NCI-H510A (cell line): ENCODE measurements at places on chromosomes 2 and 18.

- no peak for DNase-seq
Measured at GRCh38 chr18:77086656-77087392, 45.8 kb downstream of the MBP start.

- DNase-seq: no peak
Measured at GRCh38 chr2:69721022-69721421, 20.9 kb upstream of the ANXA4 start.

DNA sequence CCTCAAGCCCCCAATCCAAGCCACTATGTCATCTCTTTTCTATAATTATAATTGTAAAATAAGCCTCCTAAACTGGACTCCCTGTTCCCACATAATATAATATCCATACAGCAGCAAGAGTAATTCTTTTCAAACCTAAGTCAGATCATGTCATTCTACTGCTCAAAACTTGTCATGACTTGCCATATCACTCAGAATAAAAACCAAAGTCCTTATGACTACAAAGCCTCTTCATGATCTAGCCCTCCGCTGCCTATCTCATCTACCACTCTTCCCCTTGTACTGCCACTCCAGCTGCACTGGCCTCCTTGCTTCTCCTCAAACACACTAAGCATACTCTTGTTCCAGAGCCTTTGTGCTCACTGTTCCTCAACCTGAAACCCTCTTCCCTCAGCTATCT is 69.9 kb downstream of the MEMO1 start:
- DNase-seq: no peak

GRCh38 chr18:23114171-23114881 is 21.0 kb upstream of the CABLES1 start:
- no peak for DNase-seq

DNA sequence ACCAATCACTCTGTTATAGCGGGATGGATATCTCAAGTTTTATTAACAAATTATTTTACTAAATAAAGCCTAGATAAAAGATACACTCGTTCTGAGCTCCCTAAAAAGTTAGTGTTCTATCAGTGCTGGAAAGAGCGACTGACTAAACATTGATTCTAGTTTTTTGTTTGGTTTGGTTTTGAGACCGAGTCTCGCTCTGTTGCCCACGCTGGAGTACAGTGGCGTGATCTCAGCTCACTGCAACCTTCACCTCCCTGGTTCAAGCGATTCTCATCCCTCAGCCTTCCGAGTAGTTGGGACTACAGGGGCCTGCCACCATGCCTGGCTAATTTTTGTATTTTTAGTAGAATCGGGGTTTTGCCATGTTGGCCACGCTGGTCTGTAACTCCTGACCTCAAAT is 73.8 kb upstream of the CDCA7 start:
- no peak for DNase-seq

GRCh38 chr2:227388537-227389011 is 825 bp upstream of the SCYGR1 start:
- DNase-seq: no peak

- DNase-seq: peak; percentile 36
Measured at GRCh38 chr18:53698907-53699306, 525.6 kb downstream of the MBD2 start.

GRCh38 chr2:204104811-204105210 is 168.2 kb downstream of the ICOS start:
- no peak for DNase-seq

- DNase-seq: no peak
Measured at GRCh38 chr2:195985741-195986140, 82.9 kb downstream of the DNAH7 start.

DNA sequence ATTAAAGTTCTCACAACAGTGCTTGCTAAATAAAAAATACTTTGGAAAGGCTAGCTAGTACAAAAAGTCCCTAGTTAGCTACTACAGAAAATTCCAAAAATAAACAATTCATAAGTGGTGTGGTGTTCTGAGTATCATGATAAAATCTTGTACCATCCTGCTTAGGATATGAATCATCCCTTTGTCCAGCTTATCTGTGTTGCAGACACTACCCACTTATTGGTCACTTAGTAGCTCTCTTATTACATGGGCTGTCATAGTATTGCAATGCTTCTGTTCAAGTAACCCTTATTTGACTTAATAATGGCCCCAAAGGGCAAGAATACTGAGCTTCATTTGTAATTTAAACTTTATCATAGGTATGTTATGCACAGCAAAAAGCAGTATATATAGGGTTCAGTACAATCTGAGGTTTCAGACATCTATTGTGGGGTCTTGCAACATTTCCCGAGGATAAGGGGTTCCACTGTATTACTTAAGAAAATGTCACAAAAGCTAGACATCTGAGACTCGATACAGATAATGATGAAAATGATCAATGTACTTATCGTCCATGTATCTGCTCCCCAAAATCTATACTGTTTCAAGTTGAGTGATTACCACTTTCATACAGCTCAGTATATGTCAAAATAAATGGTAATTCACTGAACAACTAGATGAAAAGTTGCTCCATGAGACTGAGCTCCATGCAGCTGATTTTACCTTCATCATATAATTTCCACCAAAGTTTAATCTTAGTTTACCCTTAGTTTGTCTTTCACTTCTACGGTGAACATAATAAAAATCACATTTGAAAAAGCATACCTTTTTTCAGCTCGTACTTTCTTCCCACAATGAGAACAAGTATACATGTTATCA is 93.8 kb downstream of the C2orf74 start:
- DNase-seq: no peak

DNA sequence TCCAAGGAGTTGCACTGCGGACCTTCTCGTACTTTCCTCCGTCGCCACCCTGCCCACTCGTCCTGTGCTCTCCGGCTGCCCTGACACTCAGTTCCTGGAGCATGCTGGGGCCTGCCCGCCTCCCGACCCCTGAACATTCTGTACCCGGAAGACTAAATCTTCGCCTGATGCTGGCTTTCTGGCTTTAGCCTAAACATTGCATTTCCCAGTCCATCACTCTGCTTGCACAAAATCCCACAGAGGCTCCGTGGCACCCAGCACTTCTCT is 550 bp upstream of the SFXN5 start:
- no peak for DNase-seq

DNA sequence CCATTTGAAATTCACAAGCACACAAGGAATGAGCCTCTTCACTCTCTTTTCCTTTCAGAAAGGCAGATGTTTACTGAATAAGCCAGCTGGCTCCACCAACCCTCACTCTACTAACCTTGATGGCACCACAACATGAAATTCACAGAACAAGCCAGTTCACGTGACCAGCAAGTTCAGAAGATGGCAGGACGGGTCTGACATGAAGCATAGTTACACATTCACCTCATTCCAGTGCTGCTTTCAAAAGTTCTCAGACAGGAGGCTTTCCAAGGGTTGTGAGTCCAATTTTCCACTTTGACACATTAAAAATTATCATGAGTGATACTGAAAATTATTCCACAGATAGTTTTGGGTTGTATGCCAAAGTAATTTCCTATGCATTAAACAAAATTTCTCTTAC is 74.2 kb upstream of the MBOAT2 start:
- no peak for DNase-seq

- no peak for DNase-seq
Measured at GRCh38 chr2:144711630-144712549, 192.0 kb upstream of the ZEB2 start.

DNA sequence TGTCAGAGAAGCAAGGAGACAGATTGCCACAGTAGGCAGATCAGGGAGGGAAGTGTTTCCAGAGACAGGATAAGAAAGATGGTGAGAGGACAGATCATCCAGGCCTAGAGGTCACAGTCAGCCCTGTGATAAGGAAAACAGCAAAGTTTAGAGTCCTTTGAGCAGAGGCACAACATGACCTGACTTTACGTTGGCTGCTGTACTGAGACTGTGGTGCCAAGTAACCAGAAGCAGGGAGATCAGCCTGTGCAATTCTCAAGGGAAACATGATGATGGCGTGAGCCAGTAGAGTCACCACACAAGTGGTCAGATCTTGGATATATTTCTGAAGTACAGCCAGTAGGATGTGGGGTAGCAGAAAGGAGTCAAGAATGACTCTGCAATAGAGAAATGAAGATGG is 43.7 kb downstream of the SMC6 start:
- no peak for DNase-seq

- DNase-seq: no peak
Measured at GRCh38 chr2:228465408-228465807, 283.9 kb upstream of the SPHKAP start.

DNA sequence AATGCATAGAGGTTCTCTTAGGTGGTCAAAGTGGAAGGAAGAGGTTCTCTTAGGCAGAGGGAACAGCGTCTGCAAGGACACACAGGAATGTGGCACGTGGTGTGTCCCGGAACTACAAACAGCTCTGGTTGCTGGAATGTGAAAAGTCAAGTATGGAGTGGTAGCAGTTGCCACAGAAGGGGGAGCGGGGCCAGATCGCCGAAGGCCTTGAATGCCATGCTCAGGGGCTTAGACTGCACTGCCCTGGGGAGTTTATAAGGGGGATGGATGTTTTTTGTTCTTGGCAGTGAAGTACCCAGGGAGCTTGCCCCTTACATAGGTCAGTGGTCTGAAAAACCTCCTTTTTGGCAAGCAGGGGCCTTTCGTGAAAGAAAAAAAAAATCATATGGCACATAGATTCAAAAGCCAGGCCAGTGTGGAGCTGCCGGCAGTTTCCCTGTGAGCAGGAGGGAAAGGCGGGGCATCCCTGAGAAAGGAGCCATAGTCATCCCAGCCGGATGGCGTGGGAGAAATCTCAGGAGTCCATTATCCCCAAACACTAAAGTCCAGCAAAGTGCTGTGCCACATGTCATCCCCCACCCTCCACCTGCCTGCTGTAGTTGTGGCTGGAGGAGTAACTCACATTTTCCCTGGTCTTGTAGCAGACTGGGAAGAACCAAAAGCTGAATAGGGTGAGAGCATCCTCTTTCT is 45.4 kb downstream of the GORASP2 start:
- DNase-seq: no peak

DNA sequence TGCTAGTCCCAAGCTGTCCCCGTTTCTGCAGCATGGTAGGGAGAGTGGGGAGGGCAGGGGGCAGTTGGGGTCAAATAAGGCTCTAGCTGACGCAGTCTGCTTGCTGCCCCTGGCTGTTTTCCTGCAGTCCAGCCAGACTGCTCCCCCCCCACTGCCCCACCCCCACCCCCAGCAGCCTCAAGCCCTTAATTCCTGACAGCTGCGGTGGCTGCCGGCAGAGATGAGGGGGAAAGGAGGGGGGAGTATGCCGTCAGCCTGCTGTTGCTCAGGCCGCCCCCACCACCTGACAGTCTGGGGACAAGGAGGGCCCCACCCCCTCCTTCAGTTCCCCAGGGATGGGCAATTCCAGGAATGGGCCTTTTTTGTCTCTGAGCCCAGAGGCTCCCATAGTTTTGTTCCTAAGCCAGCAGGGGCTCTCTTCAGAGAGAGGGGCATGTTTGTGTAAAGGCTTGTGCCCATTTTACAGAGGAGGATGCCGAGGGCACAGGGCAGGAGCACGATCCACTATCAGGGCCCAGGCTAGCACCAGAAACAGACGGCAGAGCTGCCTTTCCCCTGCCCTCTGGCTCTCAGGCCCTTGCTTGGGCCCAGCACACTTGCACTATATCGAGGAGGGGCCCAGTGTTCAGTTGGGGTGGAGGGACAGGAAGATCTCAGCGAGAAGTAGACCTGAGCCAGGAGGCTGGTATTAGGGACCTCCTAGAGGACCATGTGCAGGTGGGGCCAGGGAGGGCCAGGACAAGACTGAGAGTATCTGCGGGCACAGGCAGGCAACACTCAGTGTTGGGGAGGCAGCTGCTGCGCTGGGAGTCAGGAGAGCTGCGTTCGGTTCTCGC is 1.5 kb upstream of the WNT10A start:
- no peak for DNase-seq

DNA sequence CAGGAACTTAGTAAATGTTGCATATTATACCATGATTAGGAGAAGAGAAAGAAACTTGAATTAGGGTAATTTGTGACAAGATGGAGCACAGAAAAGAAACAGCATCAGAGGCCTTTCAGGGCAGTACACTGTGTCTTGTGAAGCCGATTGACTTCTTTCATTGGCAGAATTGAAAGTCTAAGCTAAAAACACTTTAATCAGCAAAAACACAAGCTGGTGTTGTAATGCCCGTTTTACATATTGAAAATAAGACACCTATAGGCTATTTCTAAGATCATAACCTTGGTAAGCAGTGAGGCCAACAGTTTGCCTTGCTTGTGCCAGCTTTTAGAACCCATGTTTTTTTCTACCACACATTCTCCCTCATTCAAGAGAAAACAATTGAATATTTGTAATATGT is 1378.1 kb upstream of the NXPH2 start:
- DNase-seq: no peak

- DNase-seq: no peak
Measured at GRCh38 chr2:164496881-164497280, 124.4 kb downstream of the GRB14 start.

- DNase-seq: no peak
Measured at GRCh38 chr2:18777250-18777812, 188.0 kb upstream of the NT5C1B start.

DNA sequence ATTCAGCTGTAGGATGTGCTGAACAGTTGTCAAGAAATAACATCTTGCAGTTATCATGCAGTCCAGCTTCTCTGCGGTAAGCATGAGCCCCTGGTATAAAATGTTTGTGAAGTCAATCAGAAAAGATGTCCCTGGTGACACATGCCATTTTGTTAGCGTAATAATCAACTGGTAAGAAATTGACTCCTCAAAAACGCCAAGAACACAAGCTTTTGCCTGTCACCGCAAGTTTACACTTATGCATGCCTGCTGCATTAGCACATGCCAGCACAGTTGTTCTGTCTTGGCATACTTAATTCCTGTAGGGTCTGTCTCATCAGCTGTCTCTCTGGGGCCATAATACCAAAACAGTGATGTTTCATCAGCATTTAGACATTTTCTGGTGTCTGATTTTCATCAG is 524.8 kb upstream of the DSEL start:
- DNase-seq: no peak

DNA sequence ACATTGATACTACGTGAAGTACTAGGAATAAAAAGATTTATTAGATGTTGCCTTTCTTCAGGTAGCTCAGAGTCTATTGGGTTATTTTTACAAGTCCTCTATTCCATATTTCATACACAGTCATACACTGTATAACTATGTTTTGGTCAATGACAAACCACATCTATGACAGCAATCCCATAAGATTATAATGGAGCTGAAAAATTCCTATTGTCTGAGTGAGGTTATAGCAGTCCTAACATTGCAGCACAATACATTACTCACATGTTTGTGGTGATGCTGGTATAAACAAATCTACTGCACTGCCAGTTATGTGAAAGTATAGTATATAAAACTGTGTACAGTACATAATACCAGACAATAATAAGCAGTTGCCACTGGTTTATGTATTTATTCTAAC is 595.1 kb downstream of the MBD2 start:
- DNase-seq: no peak

GRCh38 chr2:107466241-107466640 is 360.5 kb upstream of the RGPD4 start:
- DNase-seq: no peak
